ENCODE measurements at places on chromosomes 13 and 19.

DNA sequence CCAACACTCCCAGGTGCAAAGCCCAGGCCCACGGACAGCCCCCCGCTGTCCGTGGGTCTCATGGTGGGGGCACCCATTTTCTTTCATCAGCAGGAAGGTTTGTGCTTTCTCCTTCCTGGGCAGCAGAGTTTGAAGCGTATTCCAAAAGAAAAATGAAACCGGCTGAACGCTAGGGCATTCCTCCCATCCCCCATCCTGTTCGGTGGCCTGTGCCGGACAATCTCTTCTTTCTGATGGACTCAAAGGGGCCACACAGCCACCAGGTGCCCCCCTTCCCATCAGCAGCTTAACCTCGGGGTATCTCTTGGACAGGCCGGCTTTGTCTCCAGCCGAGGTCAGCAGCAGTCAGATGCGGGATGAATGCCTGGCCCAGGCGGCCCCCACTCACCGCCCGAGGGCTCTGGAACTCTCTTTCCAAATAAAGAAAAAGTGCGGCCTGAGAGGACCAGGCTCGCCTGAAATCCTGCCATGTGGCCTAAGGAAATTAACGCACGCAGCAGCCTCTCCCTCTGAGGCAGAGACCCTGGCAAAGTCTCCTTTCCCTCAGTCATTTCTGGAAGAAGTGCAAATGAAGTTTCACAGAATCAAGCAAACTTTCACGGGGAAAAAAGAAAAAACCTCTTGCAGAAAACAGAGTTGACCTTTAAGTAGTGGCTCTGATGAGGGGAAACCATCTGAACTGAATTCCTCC lies 67.8 kb downstream of the RASA3 start:
- DNase-seq: no peak

GRCh38 chr19:35888398-35888797 lies 11.9 kb downstream of the NFKBID start:
- DNase-seq: no peak

DNA sequence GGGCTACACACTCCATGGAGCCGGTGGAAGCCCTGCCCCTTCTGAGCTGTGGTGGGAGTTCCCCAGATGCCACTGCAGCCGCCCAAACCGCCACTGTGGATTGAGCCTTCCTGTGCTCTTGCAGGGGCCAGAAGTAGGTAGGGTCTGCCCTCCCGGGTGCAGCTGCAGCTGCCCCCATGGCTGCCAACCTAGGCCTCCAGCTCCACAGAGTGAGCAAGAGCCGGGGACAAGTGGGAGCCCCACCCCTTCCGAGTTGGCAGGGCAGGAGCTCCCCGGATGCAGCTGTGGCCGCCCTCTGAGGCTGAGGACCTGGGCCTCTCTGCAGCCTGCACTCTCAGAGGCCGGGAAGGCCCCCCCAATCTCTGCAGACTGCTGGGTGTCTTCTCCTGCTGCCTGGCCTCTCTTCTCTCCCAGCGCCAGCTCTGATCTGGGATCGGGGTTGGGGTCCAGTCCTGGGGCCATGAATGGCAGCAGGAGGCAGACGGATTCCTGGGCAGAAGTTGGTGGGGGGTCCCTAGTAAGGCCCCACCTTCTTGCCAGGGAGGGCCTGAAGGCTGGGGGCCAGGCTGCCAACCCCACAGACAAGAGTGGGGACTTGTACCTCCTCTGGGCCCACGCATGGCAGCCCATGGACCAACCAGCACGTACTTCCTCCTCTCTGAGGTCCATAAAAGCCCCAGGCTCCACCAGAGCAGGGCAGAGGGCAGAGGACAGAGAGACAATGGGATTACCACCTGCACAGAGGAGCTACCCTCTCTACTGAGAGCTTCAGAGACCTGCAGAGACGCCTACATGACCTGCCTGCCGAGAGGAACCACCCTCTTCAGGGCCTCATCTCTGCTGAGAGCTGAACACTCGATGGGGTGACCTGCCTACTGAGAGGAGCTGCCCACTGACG lies 28.9 kb downstream of the AP2S1 start:
- DNase-seq: no peak

DNA sequence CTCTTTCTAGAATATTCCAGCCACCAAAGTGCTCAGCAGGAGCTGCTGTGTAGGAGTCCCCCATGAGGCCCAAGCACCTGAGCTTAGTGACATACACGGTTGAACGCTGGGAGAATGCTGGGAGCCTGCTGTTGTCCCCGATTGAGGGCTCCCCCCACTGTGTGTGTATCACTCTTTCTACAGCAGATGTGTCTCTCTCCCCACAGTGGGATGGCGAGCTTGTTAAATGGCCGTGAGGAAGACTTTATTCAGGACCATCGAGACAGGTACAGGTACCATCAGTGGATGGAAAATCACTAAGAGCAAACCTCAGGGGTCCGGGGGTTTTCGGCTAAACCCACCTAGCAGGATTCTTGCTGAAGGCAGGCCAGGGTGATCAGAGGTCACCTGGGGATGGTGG lies 22.7 kb downstream of the EPN1 start:
- DNase-seq: no peak

GRCh38 chr19:12886969-12887747 lies at the start of gene KLF1:
TSS of gene KLF1 (minus strand) at chr19:12887201. CDS start at chr19:12887140, 61 bp downstream.
- DNase-seq: no peak

Measured in left forelimb (tissue), 1 donor.